ENCODE measurements at places on chromosomes 7 and 10.

- DNase-seq, result no peak
Measured at GRCh38 chr7:5646846-5647245, 134.6 kb downstream of the RNF216 start.

- DNase-seq, result no peak
Measured at GRCh38 chr7:50727072-50727471, 55.6 kb downstream of the GRB10 start.

DNA sequence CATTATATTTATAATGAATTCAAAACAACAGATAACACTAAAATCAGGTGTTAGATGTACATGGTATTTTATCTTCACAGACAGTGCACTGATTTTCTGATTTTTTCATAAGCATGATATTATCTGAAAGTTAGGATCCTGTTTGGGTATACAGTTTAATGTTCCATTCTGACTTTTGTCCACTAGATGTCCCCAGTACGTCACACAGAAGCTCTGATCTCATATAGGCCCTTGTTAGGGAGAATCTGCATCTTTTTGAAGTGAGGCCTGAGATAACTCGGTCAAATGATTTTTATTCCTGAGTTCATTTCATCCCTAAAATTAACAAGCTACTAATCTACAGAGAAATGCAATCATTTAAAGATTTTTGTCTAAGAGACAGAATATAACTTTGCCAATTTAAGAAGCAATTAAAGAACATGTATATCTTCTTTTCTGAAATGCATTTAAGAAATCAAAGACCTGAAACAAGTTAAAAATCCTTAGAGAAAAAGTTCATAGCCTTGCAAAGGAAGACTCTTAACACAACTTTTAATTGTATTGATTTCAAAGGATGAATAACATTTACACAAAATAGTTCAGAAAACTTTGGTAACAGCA is 72.0 kb upstream of the TES start:
- no peak for DNase-seq

GRCh38 chr10:75651417-75651816 is 220.0 kb downstream of the LRMDA start:
- DNase-seq, result no peak

GRCh38 chr7:100163006-100163531 is 4.5 kb upstream of the TRAPPC14 start:
- DNase-seq, result no peak

GRCh38 chr7:366161-366803 is 76.3 kb downstream of the FOXL3 start:
- DNase-seq, result no peak

GRCh38 chr7:151754142-151754590 is 122.7 kb downstream of the PRKAG2 start:
- no peak for DNase-seq

Measured in activated CD4-positive, alpha-beta T cell treated with anti-CD3 and anti-CD28 coated beads for 4 hours (primary cell).